ENCODE measurements at places on chromosomes 12 and 14.

- DNase-seq = no peak
Observed at GRCh38 chr12:55767156-55767555, 24.2 kb downstream of the GDF11 start.

- DNase-seq = no peak
Observed at GRCh38 chr12:106265116-106265515, 17.3 kb upstream of the CKAP4 start.

- DNase-seq = no peak
Observed at GRCh38 chr14:101564819-101565698, 3.8 kb downstream of the DIO3 start.

GRCh38 chr14:104403421-104404220 is 175.9 kb upstream of the C14orf180 start:
- DNase-seq = no peak

DNA sequence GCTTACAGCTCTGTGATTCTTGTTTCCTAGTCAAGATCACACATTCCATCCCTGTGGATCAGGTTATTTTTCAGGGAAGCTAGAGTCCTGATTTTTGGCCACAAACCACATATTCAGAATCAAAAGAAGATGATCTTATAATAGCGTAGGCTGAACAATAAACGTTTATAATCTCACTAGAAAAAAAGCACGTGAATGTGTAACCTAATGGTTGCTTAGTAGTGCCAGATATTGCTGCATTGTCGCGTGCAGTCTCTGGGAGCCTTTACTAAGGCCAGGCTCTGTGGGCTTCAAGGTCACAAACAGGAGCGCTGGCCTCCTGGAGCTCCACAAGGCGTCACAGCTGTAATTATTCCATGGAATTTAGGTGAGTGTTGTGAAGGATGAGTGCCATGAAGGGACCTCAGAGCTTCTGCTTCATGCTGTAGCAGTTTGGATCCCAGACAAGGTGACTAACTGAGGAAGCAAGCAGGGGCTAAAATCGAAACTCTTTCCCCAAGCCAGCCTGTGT is 17.4 kb downstream of the CDKN1B start:
- peak; percentile 61 for DNase-seq

GRCh38 chr12:110279566-110280375 is 1.3 kb upstream of the ATP2A2 start:
- DNase-seq = no peak

GRCh38 chr14:74922752-74923401 is at the start of gene RPS6KL1:
TSS of gene RPS6KL1 (minus strand) at chr14:74923260. CDS start at chr14:74921541, 1,719 bp downstream.
- peak; percentile 74 for DNase-seq

DNA sequence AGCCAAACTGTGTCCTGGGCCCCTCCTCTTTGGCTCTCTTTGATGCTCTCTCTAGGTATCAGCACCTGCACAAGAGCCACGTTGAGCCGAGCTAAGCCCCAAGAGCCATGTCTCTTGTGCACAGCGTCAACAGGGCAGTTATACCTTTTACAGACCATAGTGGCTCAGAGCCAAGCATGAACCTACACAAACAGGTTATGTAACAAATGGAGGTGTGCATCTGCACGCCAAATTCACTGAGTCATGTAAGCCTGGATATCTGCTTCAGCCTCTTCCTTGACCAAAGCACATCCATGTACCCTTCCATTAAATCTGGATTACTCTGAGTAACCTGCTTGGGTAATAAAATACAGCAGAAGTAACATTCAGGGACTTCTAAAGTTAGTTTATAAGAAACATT is 509.7 kb downstream of the NAV3 start:
- no peak for DNase-seq

DNA sequence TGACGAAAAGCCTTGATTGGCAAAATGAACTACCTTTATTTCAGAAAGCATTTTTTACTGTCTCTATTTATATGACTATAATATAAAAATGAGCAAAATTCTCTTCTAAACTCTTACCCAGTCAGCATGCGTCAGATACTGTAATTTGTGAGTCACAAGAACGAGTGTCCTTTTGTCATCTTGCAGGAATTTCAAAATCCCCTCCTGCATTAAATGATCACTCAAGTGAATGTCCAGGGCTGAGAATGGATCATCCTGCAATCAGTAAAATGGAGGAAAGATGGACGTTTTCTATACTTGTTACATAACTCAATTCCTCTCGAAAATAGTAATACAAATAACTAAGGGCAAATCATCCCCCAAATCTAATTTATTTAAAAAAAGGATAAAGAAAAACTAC is 77.7 kb upstream of the KCNJ8 start:
- DNase-seq = peak; percentile 7

Data from RPMI7951 (cell line).